Foreskin fibroblast (primary cell): ENCODE measurements at places on chromosomes 11 and 22.

DNA sequence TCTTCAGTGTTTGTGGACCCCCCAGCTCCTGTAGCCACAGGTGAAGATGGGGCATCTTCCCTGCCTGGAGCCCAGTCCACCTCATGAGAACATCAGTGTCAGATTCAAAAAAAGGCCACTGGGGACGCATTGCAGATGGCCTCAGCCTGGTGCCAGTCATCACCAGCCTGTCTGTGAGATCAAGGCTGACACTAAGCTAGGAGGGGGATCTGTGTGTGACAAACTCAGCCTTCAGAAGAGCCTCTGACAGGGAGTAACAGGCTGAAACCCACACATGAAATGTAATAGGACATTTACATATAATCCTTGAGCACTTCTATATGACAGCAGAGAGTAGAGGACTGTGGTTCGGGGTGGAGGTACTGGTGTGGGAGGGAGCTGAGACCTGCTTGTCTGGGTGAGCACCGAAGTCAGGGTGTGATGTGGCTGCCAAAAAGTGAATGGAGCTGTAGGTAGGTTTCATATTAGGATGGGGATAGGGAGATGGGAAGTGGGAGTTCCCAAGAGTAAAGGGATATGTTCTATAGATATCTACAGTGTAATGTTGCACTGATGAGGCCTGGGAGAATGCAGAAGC, 20.5 kb upstream of the CCDC134 start:
- DNase-seq, result no peak

DNA sequence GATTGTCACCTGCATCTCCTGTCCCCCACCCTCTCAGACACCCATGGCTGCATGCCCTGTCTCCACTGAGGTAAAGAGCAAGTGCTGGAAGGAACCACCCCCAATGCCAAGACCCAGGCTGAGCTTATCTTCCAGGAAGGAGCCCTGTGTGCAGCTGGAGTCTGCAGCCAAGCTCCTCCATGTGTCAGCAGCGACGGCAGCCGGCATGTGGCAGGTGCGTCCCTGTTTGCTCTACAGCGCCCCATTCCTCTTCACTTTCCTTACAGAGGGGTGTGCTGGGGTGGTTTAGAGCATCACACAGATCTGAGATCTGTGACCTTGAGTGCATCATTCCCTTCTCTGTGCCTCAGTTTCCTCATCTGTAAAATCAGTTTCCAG, 7.7 kb upstream of the MN1 start:
- no peak for DNase-seq

- no peak for DNase-seq
Measured at GRCh38 chr11:105164208-105164607, 24.6 kb upstream of the CARD18 start.

- no peak for DNase-seq
Measured at GRCh38 chr22:23023294-23023693, 47.0 kb upstream of the GNAZ start.

DNA sequence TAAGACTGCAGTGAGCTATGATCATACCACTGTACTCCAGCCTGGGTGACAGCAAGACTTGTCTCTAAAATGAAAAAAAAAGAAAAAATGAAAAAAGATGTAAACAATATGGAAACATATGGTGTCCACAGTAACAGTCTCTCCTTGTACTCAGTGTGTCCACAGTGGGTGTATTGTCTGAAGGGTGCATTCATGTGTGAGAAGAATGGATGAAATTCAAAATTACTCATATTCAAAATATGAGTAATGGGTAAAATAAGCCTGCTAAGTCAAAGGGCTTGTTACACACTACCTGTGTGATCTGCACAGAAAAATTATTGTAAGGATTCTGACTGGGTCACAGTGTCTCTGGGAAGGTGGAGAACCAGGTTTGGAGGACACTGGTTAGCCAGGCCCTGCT, 26.9 kb downstream of the PPFIA1 start:
- DNase-seq, result no peak
